Stimulated activated CD4-positive, alpha-beta T cell treated with anti-CD3 and anti-CD28 coated beads, Interleukin-15, amount 100 ng/mL, for 48 hours (primary cell): ENCODE measurements at places on chromosomes 11 and 22.

GRCh38 chr22:39622881-39623367 lies 52.4 kb downstream of the CACNA1I start:
- peak; percentile 20 for DNase-seq

GRCh38 chr11:73426219-73426850 lies 50.1 kb downstream of the RELT start:
- DNase-seq = no peak

DNA sequence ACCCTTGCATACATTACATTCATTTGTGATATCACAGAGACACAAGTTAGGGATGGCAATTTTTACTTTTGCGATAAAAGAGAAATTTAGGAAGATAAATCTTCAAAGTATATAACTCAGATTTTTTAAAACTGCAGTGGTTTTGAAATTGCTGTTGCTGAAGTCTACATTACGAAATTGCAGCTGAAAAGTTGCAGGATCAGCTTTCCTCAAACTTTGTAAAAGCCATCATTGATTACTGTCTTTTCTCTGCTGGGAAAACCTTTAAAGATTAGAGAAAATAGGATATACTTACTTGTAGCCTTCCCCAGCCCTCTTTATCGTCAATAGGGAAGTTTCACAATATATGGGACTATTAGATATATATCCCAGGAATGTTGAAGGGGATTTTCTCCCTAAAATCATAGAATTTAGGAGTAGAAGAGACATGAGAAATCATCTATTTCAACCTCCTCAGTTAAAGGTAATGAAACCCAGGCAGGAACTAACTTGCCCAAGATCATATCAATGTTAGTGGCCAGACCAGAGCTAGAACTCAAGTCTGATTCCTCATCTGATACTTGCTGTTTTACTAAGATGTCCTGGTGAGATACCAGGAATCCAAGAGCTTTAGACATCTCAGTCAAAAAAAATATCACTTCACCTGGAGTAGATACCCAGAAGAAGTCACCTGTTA lies 10.4 kb upstream of the AGBL2 start:
- no peak for DNase-seq

- DNase-seq = no peak
Observed at GRCh38 chr11:127640561-127641451, 640.2 kb upstream of the KIRREL3 start.
